ENCODE measurements at places on chromosomes 7 and 10.
A peak's percentile ranks its signal among the peaks of the same experiment; 100 is the strongest.

DNA sequence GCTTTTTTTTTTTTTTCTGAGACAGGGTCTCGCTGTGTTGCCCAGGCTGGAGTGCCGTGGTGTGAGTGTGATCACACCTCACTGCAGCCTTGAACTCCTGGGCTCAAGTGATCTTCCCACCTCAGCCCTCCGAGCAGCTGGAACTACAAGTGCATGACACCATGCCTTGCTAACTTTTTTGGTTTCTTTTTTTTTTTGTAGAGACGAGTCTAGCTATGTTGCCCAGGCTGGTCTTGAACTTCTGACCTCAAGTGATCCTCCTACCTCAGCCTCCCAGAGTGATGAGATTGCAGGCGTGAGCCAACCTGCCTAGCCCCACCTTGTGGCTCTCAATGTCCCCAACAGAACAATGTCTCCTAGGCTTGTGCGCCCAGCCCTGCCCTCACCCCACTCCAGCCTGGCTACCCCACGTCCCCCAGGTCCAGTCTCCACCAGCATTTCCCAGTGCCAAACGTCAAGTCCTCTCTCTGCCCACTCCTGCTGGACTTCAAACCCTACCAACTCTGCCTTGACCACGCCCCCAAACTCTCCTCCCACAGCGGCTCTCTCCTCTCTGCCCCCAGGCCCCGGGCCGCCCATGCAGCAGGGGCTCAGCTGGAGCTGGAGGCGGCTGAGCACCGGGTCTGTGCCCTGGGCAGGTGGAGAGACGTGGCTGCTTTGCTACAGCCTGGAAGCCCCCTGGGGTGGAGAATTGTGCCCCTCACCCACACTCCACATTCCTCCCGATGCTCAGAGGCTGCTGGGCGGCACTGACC is 18.9 kb downstream of the BHLHA15 start:
- no peak for DNase-seq

DNA sequence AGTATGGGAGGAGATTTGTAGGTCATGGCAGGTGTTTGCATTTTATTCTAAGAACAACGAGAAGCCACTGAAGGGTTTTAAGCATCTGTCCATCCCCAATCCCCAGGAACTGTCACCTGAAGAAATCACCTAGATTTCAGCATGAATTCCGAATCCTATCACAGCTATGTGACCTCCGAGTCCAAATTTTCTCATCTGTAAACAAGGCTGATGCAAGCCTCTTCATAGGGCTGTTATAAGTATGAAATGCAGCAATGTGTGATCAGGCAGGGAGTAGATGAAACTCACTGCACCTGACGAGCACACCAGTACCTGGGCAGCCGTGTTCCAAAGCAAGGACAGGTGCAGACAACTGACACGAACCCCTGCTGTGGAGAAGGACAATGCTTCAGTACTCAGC is 14.0 kb downstream of the HABP2 start:
- DNase-seq = no peak

- DNase-seq = peak; percentile 21
Observed at GRCh38 chr10:86536294-86536861, 14.8 kb upstream of the WAPL start.

GRCh38 chr7:148245381-148245780 is 345.2 kb upstream of the C7orf33 start:
- DNase-seq = no peak

DNA sequence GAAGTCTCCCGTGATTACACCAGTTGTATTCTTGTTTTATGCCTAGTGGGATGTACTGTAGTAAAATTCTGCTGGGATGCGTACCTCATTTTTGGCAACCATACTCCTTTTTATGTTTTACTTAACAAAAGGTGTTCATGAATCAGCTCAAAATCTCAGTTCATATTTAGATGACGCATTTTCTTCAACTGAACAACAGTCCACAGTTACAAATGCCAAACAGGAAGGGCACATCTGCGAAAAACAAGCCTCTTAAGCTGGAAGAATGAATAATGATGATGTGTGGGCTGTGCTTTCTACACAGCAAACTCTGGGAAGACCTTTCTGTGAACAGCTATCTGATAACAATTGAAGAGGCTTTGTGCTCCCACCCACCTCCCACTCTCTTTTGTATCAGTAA is 68.4 kb upstream of the NRBF2 start:
- DNase-seq = no peak

DNA sequence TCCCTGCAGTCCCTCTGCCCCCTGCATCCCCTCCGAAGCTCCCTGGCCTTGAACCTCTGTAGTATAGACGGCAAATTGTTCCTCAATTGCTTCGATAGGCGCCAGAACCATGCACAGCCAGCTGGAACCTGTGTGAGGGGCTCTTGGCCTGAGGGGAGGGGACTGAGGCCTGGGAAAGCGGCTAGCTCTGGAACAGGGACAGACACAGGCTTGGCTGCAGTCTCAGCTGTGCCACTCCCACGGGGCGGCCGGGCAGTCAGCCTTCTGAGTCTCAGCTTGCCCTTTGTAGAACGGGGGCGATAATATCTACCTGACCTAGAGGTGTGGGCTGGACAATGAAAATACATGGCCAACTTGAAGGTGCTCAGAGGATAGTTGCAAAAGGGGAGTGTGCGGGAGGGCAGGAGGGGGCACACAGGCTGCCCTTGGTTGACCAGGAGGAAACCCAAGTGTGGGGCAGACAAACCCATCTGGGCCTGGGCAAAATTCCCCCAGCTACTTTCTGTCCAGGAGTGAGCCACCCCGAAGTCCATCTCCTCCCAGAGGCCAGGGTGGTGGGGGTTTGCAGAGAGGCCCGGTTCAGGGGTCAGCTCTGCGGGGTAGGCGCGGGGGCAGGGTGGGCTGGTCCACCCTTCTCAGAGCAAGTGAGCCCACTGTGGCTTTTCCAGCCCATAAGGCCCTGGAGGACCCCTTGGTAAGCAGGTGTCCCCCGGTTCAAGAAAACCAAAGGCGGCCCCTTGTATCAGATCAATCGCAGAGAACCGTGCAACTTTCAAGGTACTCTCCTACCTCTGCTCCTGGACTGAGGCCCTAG is 4.6 kb downstream of the CRYGN start:
- no peak for DNase-seq

GRCh38 chr10:69061305-69062161 is 26.4 kb upstream of the SRGN start:
- no peak for DNase-seq

Measured in T follicular helper cell (primary cell).